AG08396 (cell line): ENCODE measurements at places on chromosomes 3 and 15.

- DNase-seq = no peak
Observed at GRCh38 chr3:72748659-72749058, 99.6 kb downstream of the SHQ1 start.

DNA sequence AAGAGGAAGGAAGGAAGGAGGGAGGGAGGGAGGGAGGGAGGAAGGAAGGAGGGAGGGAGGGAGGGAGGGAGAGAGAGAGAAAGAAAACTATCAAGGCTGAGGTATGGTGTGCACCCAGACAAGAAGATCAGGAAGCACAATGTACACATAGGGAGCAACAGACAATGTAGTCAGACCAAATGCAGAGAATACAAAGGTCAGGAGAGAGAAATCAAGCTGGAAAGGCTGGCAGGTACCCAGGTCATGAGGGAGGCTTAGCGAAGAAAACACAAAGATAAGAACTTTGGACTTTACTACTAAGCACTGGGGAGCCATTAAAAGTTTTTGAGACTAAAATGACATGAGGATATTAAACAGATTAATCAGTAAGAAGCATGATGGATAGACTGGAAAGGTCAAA lies 176.0 kb upstream of the TMCO5A start:
- DNase-seq = no peak

- no peak for DNase-seq
Observed at GRCh38 chr3:50594253-50594785, 17.3 kb downstream of the CISH start.

DNA sequence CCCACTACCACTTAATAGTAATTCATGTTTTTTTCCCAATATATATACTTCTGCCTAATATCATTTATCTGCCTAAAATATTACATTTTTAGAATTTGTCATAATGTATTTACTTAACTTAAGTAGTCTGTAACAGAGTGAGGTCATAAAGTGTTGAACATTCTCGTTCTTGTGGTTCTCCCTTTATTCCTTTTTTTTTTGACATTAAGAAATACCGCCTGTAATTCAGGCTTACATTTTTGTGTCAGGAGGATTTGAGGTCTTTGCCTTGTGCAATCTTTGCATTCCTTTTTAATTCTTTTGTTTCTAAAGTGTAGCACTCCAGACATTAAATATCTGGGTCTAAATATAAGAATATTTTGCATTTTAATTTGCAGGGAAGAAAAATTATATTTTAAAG lies 315.4 kb downstream of the PTPRG start:
- DNase-seq = peak; percentile 33

DNA sequence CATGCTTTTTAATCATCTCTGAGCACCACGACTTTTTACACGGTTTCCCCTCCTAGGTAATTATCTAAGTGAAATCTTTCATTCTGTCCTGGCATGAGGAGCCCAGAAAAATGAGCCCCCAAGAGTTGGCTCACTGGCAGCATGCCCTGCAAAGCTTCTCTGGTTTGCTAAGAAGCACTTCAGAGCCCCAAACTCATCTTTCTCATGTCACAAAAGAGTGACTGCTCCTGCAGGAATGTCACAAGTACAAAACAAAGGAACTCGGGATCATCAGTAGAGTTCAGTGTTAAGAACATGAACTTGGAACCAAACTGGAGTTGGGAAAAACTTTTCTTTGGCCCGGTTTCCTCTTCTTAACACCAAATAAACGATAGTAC lies 123.9 kb downstream of the FOXB1 start:
- DNase-seq = no peak

DNA sequence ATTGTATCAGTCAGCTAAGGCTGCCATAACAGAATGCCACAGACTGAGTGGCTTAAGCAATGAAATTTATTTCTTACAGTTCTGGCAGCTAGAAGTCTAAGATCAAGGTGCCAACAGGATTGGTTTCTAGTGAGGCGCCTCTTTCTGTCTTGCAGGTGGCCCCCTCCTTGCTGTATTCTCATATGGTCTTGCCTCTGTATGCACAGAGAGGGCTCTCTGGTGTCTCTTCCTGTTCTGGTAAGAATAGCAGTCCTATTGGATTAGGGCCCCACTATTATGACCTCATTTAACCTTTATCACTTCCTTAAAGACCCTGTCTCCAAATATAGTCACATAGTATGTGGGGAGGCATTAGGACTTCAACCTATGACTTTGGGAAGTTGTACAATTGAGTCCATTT lies 253.9 kb downstream of the EDEM1 start:
- DNase-seq = no peak

DNA sequence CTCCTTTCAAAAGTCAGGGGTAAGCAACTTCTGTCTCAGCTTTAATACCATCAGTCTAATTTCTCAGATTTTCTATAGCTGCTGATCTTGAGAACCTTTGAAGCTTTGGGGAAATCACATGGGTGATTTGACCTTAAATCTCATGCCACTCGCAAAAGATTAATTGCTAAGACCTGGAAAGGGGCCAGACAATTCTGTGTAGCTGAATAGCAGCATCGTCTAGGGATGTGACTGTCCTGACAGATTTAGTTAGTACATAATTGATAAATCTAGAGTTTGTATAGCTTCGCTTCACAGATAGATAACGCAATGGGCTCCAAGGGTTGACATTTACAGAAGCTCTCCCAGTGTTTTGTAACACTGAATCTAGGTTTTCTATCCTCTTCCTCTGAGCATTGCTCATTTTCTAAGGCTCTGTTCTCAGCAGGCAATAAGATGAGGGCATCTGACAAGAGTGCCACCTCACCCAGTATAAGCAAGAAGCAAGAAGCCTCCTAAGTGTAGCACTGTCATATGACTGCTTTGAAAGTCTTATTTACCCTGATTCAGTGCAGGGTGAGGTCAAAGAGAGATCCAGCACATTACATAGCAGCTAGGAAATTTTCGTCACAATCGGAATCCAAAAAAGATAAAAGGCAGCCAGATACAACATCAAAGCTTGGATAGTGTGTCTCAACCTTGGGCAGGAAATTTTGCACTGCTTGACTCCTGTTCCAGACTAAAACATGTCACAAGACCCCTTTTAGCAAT lies 47.7 kb upstream of the DUT start:
- DNase-seq = peak; percentile 5

- peak; percentile 68 for DNase-seq
Observed at GRCh38 chr3:115692887-115693524, 69.7 kb downstream of the GAP43 start.

DNA sequence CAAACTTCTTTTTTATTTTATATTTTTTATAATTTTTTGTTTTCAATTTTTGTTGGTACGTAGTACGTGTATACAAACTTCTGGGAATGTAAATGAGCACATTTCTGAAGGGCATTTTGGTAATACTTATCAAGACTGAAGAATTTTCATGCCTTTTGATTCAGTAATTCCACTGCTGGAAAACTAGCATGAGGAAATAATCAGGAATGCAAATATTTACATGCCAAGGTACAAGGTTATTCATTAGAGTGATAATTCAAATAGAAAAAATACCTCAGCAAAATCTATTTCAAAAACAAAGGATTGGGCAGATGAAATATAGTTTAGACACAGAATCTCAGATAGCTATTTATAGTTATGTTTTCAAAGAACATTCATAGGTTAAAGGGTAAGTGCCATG lies 128.7 kb downstream of the DMXL2 start:
- peak; percentile 7 for DNase-seq

DNA sequence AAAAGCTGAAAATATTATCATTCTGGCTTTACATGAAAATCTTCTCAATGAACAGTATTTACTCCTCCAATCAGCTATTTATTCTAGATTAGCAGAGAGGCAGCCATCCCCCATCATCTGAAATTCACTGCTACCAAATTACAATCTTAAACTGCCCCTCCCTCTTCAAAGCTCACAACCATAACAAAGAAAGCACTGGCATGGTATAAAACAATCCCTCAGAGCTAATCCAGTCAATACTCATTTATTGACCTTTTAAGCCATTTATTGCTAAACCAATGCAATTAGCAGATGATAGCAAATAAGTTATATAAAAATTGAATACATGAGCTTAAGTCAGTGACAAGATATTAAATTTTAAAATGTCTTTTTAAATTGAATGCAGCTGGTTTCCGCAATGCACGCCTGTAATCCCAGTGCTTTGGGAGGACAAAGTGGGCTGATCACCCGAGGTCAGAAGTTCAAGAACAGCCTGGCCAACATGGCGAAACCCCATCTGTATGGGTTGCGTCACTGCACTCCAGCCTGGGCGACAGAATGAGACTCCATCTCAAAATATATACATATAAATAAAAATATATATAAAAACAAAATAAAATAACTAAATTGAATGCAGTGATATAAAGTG lies 12.1 kb downstream of the SLC4A7 start:
- DNase-seq = no peak

DNA sequence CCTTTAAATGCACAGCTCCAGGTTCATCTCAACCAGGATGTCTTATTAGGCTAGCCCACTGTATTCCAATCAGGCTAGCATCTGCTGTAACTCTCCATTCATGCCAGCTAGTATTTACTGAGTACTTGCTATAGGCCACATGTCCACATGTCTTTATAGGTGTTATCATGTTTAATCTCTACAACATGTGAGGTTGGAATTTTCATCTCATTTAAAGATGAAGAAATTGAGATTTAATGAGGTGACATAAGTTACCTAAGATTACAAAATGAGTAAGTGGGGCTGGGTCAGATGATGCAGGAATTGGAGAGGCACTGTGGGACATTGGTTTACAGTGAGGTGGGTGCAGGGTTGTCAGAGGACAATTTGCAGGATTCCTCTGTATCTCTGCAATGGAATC lies 2.9 kb downstream of the IFT122 start:
- DNase-seq = no peak

DNA sequence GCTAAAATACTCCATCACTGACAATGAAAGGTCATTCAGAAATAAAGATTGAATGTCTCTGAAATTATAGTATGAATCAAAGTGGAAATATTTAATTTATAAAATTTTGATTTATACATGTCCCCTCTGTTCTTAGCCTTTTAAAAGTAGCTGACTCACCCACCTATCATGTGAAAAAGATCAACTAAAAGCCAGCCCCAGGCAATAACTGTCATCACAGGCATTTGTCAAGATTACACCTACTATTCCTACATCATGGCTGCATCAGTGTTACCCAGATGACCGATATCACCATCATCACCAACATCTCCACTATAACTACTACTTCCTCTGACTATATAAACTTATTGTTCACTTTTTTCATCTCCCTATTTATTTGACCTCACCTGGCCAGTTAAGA lies 14.3 kb upstream of the PIK3R4 start:
- DNase-seq = no peak

GRCh38 chr3:134985864-134986715 lies 191.0 kb downstream of the EPHB1 start:
- DNase-seq = no peak

- no peak for DNase-seq
Observed at GRCh38 chr15:91950631-91951329, 97.3 kb downstream of the SLCO3A1 start.

GRCh38 chr3:13138833-13139145 lies 65.6 kb upstream of the IQSEC1 start:
- no peak for DNase-seq

DNA sequence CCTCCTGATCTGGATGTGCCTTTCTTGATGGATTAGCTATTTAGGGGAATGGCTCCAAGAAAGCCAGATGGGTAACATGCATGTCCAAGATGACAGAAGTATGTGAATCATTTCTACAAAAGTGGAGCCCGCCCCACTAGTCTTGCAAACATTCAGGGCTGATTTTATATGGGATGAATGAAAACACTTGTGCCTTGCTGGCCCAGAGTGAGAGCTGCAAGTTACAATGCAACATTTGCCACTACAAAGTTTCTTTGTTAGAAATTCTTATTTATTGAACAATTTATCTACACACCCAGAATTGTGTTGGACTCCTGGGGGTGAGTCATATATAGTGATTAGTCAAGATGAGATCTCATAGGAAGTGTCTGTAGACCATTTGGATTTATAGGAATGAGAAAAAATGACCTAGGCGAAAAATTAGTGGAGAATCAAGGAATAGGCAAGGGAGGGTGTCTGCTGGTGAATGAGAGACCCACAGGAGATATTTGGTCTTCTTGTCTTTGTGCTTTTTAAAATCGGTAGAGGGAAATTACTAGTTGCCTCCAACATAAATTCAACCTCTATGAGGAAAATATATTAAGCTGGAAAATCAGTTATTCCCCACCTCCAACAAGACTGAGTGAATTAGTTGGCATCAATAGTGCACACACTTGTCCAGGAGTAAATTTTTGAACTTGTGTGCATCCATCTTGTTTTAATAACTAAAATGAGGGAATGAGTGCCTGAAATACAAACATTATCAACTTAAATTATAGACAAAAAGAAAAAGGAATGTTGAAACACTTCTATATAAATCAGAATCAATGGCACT lies 53.5 kb upstream of the DCBLD2 start:
- DNase-seq = no peak

DNA sequence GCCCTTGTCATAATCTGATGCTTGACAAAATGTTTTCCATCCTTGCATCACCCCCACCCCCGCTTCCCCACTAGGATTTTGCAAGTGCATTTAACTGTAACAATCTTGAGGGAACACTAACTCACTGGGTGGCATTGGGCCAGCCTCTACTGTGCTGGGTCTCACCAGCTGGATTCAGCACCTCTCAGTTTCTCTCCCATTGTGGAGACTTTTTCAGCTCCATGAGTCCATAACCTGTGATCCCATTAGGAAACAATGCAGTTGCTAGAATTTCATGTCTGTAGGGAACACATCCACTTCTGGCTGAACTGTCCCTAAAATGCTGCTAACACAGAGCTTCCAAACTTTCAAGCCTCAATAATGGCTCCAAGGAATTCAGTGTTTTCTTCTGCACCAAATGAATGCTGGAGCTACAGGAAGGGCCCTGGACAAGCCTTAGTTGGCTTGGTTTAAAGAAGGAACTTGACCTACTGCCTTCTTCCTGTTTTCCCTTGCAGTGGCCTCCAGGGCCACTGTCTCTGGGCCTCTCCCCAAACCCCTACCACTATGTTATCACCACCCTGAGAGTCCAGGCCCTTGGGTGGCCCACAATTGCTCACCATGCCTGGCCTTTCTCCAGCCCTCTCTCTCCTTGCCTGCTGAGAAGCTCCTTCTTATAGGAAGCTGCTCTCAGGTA lies 15.6 kb downstream of the CYP19A1 start:
- DNase-seq = no peak

DNA sequence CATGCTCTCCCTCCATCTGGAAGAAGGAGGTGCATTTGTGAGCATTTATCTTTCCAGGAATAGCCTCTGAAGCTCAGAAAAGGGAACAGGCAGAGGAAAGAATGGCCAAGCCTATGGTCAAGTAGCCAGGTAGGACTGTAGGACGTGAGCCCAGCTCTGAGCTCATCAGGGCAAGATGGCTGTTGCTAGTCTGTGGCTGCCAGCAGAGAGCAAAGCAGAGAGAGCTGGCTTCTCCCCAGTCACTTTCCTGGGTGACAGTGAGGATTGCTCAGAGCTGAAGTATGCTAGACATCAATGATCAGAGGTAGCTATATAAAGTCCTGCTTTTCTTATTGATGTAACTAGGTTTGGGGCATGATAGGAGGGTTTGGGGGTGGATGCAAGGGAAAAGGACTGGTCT lies 146.1 kb upstream of the SLC24A5 start:
- no peak for DNase-seq

DNA sequence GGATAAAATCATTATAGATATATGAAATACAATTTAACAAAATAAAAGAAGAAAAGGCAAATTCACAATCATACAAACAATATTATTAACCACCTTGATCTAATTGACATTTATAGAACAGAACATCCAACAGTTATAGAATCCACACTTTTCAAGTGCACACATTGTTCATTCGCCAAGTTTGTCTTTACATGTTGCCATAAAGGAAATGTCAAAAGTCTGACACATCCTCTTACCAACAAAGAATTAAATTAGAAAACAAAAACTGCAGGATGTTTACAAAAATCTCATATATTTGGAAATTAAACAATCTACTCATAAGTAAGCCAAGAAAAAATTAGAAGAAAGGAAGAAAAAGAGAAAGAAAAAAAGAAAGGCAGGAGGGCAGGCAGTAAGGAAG lies 909.2 kb upstream of the EPHA6 start:
- DNase-seq = no peak
